ENCODE measurements at places on chromosomes 2 and 18.
A peak's percentile ranks its signal among the peaks of the same experiment; 100 is the strongest.

- peak; percentile 50 for DNase-seq
Measured at GRCh38 chr2:64635976-64636911, 17.5 kb downstream of the SERTAD2 start.

- DNase-seq, result no peak
Measured at GRCh38 chr18:57846258-57846657, 43.1 kb upstream of the ATP8B1 start.

DNA sequence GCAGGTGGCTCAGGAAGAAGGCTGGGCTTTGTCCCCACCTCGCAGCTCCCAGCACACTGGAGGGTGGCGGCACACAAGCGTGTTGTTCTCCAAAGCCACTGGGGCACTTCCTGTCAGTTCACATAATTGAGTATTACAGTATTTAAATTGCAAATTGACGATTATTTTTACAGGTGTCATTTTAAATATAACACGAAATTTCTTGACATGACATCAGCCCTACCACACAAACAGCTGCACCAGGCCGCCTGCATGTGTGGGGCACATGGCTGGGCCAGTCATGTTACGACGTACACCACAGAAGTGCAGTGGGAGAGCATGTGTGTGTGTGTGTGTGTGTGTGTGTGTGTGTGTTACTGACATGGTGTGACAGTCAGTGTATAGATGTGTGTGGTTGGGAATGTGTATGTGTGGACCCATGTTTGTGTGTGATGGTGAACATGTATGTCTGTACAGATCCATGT lies 155.6 kb downstream of the TTC32 start:
- DNase-seq, result no peak

DNA sequence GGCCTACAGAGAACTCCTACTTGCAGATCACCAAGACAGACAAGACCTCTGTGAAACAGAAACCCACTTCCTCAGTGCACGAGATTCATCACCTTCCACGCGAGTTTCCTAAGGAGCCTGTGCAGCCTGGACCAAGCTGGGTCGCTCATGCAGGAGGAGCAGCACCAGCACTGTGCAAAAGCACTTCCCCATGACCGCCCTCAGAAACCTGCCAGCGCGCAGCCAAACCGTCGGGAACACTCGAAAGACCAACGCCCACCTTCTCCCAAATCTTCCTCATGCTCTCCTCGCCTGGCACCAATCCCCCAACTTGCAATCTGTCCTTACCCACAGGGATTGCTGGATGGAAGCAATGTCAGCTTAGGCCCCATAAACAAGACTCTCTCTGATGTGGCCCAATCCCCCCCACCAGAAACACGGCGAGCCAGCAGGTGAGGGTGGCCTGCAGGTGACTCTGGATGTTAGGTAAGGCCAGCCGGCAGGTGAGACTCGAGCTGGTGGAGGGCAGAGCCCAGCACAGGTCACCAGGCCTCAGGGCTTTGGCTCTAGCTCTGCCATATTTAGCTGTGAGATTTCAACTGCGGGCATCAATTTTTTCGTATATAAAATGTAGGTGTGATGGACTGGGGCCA lies 69.4 kb downstream of the PXDN start:
- no peak for DNase-seq

DNA sequence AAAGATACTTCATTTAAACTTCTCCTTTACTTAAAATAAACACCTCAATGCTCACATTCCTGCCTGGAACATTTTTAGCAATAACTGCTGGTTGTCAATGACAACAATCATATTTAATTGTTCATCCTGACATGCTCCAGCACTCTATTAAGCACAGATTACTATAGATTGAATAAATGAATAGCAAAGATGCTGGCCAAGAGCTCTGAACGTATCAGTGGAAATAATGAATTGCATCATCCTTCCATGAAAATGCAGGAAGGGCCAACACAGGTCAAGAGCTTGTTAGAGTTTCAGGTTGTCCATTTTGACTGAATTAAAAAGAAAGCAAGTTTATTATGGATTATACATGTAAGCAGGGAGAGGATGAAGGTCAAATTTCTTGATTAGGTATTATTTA lies 994.0 kb downstream of the TSN start:
- DNase-seq, result no peak

DNA sequence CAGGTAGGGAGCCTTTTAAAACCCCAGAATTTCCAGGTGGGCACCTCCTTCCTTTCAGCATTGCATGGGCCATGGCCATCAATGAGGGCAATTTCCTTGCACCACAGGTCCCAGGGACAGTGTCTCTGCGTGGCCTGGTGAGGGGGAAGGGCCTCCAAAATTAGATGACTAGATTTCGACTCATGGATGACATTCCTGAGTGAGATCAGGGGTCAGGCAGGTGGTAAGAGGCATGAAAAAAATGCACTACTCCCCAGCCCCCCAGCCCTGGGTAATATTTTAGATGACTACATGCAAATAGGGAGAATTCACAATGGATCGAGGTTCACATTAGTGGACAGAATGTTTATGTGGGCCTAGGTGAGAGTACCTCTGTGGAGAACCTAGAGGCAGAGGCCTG lies 19.0 kb upstream of the IGFBP5 start:
- DNase-seq, result no peak

- peak; percentile 88 for DNase-seq
Measured at GRCh38 chr2:158142568-158143332, 41.1 kb downstream of the UPP2 start.

DNA sequence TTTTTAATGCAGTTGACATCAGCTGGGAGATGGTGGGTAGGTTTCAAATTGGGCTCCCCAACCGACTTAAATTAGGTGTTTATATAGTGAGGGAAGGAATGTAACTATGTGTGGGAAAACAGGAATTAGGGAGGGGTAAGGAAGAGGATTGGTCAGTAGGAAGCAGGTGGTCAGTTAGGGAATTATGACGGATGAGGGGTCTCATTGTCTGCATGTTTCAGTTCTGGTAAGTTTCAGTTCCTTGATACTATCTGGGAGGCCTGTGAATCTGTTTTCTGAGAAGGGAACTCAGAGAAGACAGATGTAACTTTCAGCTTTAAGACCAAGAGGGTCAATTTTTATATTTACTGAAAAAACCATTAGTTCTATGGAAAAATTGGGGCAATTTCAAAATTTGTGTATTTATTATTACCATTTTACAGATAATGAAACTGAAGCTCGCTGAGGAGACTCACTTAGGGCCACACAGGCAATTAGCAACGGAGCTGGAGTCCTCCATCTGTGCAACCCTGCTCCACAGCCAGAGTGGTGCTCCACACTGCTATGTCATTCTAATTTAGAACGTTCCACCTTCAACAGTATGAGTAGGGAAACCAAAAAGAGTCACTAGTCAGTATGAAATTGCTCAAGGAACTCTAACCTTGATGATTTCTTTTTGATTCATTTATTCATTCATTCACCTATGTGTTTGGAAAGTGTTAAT lies 36.0 kb upstream of the CCDC195 start:
- peak; percentile 9 for DNase-seq

DNA sequence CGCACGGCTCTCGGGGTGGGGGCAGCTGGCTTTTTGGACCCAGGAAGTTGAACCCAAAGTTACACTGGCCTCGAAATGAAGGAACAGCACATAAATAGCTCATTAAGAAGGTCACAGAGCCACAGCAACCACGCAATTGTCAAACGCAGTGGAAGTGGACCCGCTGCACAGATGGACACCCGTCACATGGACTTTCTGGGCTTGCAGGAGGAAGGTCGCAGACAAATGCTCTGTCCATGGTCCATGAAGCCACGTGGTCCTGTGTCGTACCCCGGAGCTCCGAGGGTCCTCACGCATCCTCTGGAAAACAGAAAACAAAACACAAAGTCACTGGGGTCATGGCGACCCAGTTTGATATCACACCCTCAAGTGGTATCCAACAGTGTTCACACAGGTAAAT lies 308.1 kb upstream of the SALL3 start:
- DNase-seq, result no peak

GRCh38 chr2:74530239-74531187 lies 780 bp downstream of the HTRA2 start:
- peak; percentile 52 for DNase-seq

DNA sequence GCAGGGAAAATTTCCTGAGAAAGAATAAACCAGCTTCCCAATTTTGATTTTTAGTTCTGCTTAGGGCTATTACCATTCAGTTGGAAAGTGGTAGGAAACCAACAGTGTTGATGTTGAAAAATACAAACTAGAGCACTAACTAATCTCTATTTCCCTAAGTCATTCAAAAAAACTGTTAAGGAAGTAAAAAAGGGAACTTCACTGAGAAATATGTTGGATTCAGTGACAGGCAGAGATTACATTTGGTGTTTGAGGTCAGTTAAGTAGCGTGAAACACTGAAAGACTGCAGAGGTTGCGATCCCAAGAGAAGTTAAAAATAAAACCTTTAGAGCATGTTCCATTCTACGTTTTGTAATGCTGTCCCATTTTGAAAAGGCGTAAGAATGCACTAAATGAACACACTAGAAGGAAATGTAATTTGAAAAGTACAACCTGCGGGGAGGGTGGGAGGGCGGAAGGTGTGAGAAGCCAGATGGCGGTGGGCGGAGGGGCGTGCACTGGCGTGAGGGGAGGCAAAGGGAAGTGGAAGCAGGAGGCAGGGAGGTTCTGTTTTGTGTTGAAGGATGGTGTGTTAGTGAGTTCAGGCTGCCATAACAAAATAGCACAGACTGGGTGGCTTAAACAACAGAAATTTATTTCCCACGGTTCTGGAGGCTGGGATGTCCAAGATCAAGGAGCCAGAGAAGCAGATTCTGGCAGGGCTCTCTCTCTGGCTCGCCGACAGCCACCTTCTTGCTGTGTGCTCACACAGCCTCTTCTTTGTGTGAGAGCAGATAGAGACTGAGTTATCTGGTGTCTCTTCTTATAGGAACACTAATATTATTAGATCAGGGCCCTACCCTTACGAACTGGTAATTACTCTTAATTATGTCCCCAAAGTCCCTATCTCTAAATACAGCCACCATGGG lies 94.3 kb upstream of the KCTD1 start:
- peak; percentile 67 for DNase-seq

GRCh38 chr2:176084611-176085119 lies 903 bp upstream of the EVX2 start:
- no peak for DNase-seq

- DNase-seq, result no peak
Measured at GRCh38 chr2:21098294-21098693, 25.5 kb upstream of the TDRD15 start.

DNA sequence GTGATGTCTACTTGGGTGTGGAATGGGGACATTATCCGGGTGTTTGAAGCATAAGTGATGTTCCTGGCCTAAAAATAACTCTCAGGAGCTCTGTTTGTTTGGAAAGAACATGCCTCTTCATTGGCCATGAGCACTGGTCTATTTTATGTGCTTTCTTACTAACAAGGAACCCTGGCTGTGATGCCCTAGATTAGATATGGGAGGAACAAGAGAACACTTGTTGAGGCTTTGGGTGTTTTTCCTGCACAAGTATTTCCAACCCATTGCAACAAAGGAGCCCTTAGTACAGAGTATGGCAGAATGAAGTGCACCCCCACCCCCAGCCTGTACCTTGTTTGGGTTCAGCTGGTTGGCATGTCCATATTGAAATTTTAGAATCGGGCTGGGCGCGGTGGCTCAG lies 95.9 kb downstream of the SLC4A3 start:
- no peak for DNase-seq

GRCh38 chr2:48841126-48841525 lies 85.6 kb upstream of the LHCGR start:
- no peak for DNase-seq

DNA sequence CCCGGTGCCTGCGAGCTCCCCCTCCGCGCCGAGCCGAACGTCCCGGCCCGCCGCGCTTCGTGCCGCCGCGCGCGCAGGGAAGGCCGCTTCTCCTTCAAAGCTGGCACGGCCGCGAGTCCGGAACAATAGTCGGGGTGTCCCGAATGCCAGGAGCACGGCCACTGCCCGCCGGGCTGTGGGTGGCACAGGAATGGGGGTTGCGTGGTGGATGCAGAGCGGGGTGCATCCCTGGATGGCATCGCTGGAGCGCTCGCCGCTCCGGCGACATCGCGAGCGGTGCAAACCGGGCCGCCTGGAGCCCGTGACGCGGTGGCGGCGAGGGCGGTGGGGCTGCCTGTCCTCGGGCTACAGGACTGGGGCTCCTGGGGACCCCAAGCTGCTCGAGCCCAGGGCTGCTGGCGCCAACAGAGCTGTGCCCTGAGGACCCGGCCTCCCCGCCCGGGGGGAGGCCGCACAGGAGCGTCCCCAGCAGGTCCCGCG lies 1.1 kb upstream of the SATB2 start:
- peak; percentile 27 for DNase-seq

- DNase-seq, result peak; percentile 53
Measured at GRCh38 chr18:489244-490023, 11.1 kb downstream of the COLEC12 start.

DNA sequence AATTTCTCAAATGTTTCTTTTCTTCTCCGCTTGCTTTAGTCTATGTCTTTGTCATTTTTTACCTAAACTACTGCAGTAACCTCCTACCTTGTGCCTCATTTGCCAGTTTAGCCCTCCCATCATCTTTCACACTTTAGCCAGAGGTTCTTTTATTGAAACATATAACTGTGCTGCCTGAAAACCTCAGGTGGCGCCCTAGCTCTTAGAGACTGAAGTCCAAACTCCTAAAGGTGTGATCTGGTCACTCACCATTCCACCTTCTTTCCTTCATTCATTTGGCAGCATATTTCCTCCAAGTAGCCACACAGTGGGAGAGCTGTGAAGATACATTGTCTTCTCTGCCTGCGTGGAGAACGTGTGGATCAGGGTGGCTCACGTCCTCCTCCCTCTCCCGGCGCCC lies 98.2 kb upstream of the MAPRE2 start:
- no peak for DNase-seq

DNA sequence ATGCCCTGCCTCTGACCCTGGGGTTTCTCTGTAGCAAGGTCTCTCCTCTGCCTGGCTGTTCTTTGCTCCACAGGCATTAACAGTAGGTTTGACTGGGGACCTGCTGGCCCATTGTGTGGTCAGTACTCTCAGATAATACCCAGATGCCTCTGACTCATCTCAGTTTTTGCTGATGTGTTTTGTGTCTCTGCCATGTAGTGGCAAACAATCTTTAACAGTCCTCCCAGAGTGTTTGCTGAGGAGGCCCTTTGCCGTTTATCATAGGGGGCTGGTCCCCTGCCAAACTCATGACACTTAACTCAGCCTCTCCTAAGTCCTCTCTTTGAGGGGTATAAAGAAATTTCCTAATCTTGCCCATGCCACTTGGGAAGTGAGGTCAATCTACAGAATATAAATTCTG lies 793.7 kb upstream of the FANCL start:
- no peak for DNase-seq
